ENCODE measurements at places on chromosomes 4 and X. TPM values are rescaled to one million over a fixed set of nuclear protein-coding genes. Genes with fewer than 3 reads are reported as not detected.

Gene EGF
- 0.43 TPM for total RNA-seq

Gene UGT2A3
- not detected for total RNA-seq

Gene MAP7D2
- under 0.01 TPM for total RNA-seq

Gene C4orf33
- total RNA-seq = 3.4 TPM

Gene CXCL11
- 0.14 TPM for total RNA-seq

Gene GAB1
- 5.8 TPM for total RNA-seq

Gene PASD1
- not detected for total RNA-seq

Gene DAPP1
- 0.09 TPM for total RNA-seq

Gene EIF1AX
- 17.9 TPM for total RNA-seq

Gene ZNF185
- total RNA-seq = 0.43 TPM

Gene TEX13D
- not detected for total RNA-seq

Gene VSIG4
- not detected for total RNA-seq

Gene CD38
- 0.14 TPM for total RNA-seq

Gene ATP2B3
- total RNA-seq = not detected

Gene AKAP14
- not detected for total RNA-seq

Gene BANK1
- total RNA-seq = 0.57 TPM
